ENCODE measurements at places on chromosomes 2 and 18. TPM values are rescaled to one million over a fixed set of nuclear protein-coding genes. Genes with fewer than 3 reads are reported as not detected.

The AGXT gene
- total RNA-seq: not detected

The MYO3B gene
- not detected for total RNA-seq

The SNTG2 gene
- total RNA-seq: 0.17 TPM

The DSC3 gene
- 0.14 TPM for total RNA-seq

The HAAO gene
- not detected for total RNA-seq

The TUBA3E gene
- total RNA-seq: not detected

The RBM44 gene
- total RNA-seq: 0.65 TPM

The COL4A3 gene
- under 0.01 TPM for total RNA-seq

The SNRNP27 gene
- total RNA-seq: 47.7 TPM

The PTH2R gene
- total RNA-seq: not detected

The C1QL2 gene
- total RNA-seq: not detected

The ESPNL gene
- not detected for total RNA-seq

The CHST9 gene
- total RNA-seq: 0.34 TPM

The GATA6 gene
- total RNA-seq: 0.98 TPM

The EIF2B4 gene
- total RNA-seq: 29.3 TPM

The UGT1A8 gene
- not detected for total RNA-seq

The MERTK gene
- total RNA-seq: 25.0 TPM

The LCT gene
- total RNA-seq: under 0.01 TPM

The IGFBP5 gene
- 6.1 TPM for total RNA-seq

The OSBPL6 gene
- 5.3 TPM for total RNA-seq

The ZNF385B gene
- total RNA-seq: not detected

The SERPINB10 gene
- total RNA-seq: not detected

The C2orf78 gene
- total RNA-seq: not detected

The DSG3 gene
- total RNA-seq: not detected

The TMEM200C gene
- not detected for total RNA-seq

The HOXD9 gene
- total RNA-seq: 24.5 TPM

The MYL12B gene
- 607 TPM for total RNA-seq

The EPB41L3 gene
- 42.1 TPM for total RNA-seq

The TOGARAM2 gene
- 0.19 TPM for total RNA-seq

The EPB41L5 gene
- 30.8 TPM for total RNA-seq

The AOX1 gene
- 2.4 TPM for total RNA-seq

The NOSTRIN gene
- 4.5 TPM for total RNA-seq
